ENCODE measurements at places on chromosomes 2 and 18.

GRCh38 chr2:12543076-12543977, 173.4 kb upstream of the TRIB2 start:
- DNase-seq = no peak

DNA sequence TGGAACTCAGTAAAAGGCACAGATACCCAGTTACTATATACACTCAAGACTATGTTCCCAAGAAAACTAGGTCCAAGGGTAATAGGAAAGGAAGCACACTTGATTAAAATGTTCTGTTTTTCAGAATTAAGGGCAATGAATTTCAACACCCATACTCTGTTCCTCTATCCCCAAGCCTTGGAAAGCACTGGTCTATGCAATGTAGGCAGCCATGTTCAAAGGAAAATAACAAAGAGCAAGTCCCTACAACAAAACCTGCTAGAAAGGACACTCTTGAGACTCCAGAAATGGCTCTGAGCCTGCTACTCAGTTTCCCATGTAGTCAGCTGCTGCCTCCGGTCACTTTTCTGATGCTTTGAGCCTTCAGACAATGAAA, 6.8 kb downstream of the CYB5A start:
- DNase-seq = no peak

DNA sequence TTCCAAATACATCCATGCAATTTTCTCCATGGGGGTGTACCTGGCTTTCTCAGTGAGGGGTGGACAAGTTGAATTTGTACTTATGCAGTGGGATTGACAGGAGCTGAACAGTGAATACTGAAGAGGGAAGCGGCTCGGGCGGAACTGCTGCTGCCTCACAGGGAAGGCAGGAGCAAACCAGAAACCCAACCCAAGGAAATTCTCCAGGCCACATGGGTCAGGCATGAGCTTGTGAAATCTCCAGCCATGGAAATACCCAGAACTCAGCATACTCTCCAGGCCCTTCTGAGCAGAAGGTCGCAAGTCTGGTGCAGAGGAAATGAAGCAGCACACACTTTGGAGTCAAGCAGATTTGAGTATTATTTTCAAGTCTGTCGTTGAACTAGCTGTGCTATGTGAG, 26.5 kb upstream of the INO80C start:
- DNase-seq = peak; percentile 70

DNA sequence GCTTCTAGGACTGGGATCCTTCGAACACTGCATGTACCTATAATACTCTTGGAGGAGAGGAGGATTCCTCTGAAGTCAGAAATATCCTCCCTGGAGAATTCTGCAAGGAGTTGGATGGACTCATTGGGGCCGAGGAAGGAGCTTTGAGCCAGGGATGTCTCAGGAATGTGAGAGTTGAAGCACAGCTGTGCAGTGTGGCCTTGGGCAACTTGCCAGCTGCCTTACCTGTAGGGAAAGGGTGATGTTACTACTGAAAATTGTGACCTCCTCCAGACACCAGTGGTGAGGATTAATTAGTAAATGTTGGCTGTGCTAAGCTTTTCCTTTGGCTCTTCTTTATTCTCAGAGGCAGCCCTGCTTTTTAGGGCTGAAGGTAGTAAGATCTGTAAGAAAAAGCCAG, 41.4 kb downstream of the FMNL2 start:
- DNase-seq = no peak

DNA sequence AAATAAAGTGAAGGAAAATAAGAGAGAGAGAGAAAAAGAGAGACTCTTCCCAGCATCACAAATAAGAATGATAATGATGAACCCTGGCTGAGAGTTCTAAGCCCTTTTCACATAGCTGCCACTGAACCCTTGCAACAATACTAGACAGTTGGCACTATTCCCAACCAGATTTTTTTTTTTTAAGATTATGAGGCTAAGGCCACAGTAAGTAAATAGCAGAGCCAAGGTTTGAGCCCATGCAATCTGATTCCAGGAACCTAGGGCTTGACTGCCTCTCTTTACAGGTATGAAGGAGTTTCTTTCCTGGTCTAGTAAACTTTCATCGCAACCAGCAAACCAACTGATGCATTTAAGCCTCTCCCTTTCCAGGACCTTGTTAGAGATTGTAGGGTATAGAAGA, 424.6 kb downstream of the NCKAP5 start:
- DNase-seq = no peak

DNA sequence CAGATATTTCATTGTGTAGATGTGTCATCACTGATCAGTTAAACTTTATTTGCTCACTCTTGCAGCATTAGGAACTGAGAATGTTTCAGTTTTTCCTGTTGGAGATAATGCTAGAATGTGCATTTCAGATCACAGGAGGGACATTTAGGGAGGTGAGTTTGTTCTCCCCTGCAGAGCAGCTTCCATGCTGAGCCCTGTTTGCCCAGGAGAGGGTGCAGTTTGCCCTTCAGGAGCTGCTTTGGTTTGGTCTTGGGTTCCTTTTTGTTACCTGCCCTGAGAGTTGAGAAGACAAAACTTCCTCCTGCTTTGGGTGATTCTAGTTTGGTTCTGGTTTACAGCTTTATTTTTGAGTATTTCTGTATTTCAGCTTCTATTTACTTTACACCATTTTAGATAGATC, 49.9 kb downstream of the DGKD start:
- no peak for DNase-seq

- DNase-seq = no peak
Observed at GRCh38 chr2:224831530-224831929, 115.4 kb upstream of the CCDC195 start.

- no peak for DNase-seq
Observed at GRCh38 chr2:43217228-43218154, 8.9 kb downstream of the ZFP36L2 start.

- DNase-seq = no peak
Observed at GRCh38 chr2:163673522-163673921, 62.3 kb downstream of the FIGN start.

Measured in GF-D8 (cell line).